ENCODE measurements at places on chromosomes 6 and 20. TPM values are rescaled to one million over a fixed set of nuclear protein-coding genes. Genes with fewer than 3 reads are reported as not detected.

The SMLR1 gene
- total RNA-seq, result not detected

The TSPO2 gene
- total RNA-seq, result not detected

The ZDHHC14 gene
- total RNA-seq, result 8.6 TPM

The CTCFL gene
- total RNA-seq, result not detected

The VNN1 gene
- total RNA-seq, result not detected

The SCRT2 gene
- total RNA-seq, result not detected

The SLC4A11 gene
- 28.9 TPM for total RNA-seq

The MRAP2 gene
- 0.57 TPM for total RNA-seq

The CNR1 gene
- total RNA-seq, result 0.19 TPM

The ARG1 gene
- total RNA-seq, result not detected

The RIPPLY2 gene
- 0.19 TPM for total RNA-seq

The LY6G6D gene
- total RNA-seq, result not detected

The RAD21L1 gene
- not detected for total RNA-seq

The RBM38 gene
- 13.4 TPM for total RNA-seq

The NDRG3 gene
- total RNA-seq, result 16.2 TPM

The FBXO9 gene
- total RNA-seq, result 35.3 TPM

The HLA-DRA gene
- 2.9 TPM for total RNA-seq

The SLC22A3 gene
- total RNA-seq, result not detected

The HLA-DRB5 gene
- total RNA-seq, result 1.6 TPM

The BMP2 gene
- 13.8 TPM for total RNA-seq

The HINT3 gene
- total RNA-seq, result 14.5 TPM

The TRAPPC3L gene
- total RNA-seq, result under 0.01 TPM

All from bladder microvascular endothelial cell (primary cell).